ENCODE measurements at places on chromosomes 1 and 21. TPM values are rescaled to one million over a fixed set of nuclear protein-coding genes. Genes with fewer than 3 reads are reported as not detected.

GRCh38 chr1:115771094-115771846 is 2.8 kb upstream of the CASQ2 start:
- peak; percentile 49 for DNase-seq

DNA sequence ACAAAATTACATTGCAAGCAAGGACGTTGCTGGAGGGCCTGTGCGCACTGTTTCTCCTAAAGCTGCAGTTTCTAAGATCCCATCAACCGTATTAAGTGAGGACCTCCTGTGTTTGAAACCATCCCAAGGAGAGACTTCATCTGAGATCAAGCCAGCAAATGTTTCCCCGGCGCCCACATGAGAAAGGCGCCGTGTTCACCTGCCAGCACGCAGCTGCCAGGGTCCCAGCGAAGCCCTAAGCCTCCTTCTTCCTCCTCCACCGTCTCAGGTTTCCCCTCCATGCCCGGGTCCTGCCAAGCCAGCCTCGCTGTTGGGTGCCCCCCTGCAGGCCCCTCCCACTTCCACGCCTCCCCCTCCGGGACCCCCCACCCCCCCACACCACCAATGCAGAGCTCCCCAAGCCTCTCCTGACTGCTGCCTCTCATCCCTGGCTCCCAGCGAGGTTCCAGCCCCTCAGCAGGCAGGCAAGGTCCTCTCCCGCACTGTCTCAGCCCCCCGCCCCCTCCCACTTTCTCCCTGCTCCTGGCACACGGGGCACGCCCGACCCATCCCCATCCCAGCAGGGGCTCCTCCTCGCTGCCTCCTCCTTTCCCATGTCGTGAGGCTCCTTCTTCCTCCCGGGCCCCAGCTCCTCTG is 8.6 kb upstream of the TFF1 start:
- DNase-seq = peak; percentile 38

DNA sequence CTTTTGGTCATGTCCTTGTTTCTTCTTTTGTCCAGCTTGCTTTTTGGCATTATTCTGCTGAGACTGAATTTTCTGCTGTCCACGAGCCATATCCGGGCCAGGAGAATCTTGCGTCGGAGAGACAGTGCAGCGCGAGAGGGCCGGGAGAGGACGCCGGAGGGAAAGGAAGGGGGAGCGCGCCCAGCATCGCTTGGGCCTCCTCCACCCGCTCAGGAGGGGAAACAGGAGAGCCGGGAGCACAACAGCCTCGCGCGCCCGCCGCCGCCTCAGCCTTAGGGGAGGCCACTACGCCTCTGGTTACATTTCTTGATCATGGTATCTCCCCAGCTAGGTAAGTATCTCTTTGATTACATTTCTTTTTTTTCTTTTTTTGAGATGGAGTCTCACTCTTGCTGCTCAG is 7.4 kb upstream of the DEGS1 start:
- DNase-seq = no peak

Gene CLCA1
- not detected for total RNA-seq

DNA sequence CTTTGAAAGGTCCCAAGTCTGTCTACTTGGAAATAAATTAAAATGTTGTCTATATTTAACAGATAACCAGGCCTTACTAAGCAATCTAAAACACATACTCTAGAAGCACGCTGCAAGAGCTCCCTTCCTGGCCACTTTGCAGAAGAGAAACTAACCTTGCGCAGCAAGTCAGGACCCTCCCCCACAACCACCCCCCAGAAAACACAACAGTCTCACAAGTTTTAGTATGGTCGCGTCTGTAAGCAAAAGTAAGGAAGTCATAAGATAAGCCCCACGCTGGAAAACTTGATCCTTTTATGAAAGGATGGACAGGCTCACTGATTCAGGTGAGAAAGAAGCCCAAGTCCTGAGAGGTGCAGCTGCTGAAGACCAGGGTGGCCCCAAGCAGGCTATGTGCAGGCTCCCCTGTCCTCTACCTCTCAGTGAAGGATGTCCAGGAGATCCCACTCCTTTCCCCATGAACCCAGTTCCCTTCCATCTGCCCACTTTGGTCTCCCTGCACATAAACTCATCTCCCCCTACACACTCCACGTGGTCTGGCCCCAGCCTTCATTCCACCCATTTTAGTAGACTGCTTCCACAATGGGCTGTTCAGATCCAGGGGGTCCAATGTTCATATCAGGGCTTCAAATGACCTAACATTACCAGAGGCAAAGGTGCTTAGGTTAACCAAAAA is 23.8 kb downstream of the HIVEP3 start:
- no peak for DNase-seq

DNA sequence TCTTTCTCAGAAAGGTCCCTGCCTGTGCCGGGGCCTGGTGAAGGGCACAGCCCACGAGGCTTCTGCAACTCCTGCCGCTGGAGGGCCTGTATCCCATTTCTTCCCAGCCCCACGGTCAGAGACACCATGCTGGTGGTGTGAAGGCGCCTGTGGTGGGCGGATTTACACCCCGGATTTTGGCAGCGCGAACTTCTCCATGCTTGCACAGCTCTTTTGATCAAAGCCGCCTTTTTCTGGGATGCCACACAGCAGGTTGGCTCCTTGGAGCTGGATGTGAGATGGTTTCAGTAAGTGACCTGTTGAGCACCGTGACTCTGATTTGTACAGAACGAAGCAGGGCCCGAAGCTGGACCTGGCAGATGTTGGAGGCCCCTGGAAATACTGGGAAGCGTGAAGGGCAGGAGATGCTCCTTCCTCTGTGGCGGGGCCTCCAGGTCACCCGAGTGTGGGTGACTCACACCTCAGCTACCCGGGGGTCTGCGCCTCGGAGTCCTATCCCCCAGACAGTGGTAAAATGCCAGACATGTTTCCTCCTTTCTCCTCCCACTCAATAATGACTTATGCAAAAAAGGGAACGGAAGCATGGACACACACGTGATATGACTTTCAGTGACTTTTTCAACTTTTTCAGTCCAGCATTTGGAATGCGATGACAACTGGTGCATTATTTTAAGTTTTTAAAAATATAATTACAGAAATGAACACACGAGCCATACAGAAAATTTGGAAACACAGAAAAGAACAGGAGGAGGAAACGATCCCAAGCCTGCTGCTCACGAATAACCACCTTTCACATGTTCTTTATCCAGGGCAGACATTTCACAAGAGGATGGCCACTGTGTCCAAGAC is 9.0 kb downstream of the UMODL1 start:
- DNase-seq = no peak

Gene LAMC1
- 27.2 TPM for total RNA-seq

DNA sequence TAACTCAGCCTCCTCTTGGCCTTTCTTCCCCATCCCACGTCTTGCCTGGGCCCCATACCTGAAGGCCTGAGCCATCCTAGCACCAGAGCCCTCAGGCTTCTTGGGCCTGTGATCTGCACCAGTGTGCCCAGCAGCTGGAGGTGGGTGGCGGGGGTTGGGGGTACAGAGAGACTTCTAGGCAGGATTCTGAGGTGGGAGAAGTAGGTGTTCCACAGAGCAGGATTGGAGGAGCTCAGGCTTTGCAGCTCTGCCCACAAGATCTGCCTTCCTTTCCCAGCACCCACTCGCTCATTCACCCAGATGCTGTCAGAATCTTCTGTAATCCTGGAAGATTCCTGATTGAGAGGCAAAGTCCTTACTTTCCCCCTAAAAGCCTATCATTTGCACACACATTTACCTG is 10.0 kb upstream of the GJB5 start:
- DNase-seq = no peak

Gene PADI4
- total RNA-seq = 0.75 TPM

Gene TFF2
- total RNA-seq = 11.3 TPM

DNA sequence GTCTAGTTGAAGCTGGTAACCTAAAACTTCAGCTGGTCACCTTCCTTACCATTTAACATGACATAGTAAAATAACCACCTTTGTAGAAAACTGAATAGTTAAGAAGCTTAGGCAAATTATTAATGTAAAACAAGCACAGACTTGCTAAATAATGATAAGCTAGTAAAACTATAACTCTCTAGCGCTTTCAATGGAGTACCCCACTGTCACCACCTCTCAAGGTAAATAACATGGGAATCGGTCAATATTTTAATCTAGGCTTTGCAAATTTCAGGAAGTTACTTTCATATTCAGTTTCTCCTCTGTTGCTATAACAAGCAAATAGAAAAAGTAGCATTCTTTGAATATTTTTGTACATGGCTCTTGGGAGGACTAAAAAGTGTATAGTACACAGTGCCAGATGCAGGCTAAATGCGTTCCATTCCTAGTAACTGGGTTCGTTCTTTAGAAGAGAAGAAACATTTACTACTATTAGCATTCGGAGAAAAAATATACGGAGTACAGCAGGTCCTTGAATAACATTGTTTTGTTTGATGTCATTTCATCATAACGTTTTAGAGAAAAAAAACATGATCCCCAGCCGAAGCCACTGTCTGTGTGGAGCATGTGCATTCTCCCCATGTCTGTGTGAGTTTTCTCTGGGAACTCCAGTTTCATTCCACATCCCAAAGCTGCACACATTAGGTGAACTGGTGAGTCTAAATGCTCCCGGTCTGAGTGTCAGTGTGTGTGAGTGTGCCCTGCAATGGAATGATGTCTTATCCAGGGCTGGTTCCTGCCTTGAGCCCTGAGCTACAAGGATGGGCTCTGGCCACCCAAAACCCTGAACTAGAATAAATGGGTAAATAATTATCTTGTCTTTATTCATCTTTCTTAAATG is 52.5 kb downstream of the EPRS1 start:
- DNase-seq = no peak

DNA sequence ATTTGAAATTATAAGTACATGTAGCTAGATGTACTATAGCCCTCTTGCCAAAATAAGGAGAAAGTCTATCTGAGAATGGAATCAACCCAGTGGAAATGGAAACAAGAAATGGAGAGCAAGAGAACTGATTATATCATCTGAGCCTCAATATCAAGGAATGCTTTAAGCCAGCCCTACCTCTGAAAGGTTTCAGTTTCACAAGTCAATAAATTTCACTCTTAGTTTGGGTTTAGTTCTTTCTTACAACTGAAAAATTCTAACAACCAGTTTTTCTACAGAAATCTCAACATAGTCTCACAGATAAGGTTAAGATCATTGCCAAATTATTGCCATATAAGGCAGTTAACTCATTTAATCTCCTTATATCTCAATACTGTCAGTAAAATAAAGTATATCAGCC is 80.0 kb downstream of the EPS15 start:
- no peak for DNase-seq

Gene GCSAML
- total RNA-seq = not detected

DNA sequence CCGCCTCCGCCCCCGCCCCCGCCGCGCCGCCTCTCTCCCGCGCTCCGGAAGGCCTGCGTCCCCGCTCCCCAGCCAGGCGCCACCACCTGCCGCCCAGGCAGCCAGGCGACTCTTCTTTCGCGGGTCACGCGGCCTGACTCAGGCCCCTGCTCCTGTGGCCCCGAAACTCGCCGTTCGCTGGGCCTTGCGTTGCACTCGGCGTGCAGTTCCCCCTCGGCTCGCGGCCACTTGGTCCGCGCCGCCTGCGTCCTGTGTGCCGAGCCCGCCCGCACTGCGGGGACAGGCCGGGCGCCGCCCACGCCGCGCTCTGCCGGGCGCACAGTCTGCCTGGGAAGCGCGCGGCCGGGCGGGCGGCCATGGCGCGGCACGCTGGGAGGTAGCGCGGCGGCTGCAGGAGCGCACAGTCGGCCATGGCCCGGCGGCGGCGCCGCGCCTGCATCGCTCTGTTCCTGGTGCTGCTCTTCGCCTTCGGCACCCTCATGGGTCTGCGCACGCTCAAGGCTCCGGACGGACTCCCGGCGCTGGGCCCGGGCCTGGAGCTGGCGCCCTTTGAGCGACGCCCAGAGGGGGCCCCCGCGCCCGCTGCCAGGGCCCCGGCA is at the start of gene MANEAL:
Gene MANEAL, plus strand, starts transcription at position 75 of the 599 bp plus-strand sequence. Its CDS starts 336 bp downstream, at position 411.
- peak; percentile 47 for DNase-seq

- DNase-seq = no peak
Measured at GRCh38 chr1:44135886-44136285, 5.5 kb downstream of the KLF18 start.

All from pancreas (tissue), 10 donors.